ENCODE measurements at places on chromosomes 5 and 9.

- peak; percentile 0 for DNase-seq
These were observed 159.4 kb upstream of the PITX1 start for GRCh38 chr5:135193213-135194125.

DNA sequence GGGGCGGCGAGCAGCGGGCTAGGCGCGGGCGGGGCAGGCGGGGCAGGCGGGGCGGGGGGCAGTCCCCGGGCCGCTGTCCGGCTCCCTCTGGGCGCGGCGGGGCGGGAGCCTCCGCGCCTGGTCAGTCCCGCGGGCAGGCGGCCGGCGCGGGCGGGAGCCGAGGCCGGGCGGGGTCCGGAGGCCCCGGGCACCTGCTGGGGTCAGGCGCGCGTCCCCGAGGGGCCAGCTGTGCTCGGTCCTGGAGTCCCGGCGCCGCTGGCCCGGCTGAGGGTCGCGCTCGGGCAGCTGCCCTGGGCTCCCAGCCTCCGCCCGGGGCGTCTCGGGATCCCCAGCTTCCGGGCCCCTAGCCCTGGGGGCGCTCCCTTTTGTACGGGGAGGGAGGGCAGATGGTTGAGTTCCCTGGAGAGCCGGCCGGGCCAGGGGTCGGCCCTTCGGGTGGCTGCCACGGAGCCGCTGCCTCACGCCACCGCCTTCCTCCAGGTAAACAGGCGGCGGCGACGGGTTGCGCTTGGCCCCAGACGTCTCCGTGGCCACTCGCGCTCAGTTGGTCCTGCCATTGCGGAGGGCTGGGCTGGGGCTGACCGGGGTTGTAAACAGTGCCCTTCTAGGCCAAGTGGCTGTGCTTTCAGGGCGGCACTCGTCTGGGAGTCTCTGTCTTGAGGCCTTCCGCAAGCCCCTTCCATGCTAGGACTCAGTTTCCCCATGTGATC lies 473 bp downstream of the ZBTB34 start:
- no peak for DNase-seq

GRCh38 chr5:56802205-56802604 lies 13.1 kb upstream of the MAP3K1 start:
- no peak for DNase-seq

DNA sequence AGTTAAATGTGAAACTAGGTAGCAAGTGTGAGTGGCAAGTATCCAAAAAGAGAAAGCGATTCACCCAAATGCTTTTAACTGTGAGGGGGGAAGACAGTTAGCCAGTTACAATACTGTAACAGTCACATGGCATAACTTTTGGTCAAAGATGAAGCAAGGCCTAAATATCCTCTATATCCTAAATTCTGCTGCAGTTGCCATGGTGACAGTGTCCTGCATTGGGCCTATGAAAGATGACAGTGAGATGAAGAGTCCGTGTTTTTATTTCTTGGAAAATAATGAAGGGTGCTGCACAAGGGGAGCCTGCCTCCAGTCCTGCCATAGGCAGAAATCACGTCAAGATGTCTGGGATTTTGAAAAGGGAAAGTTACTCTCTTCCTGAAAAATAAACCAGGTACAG lies 534.6 kb downstream of the NTRK2 start:
- no peak for DNase-seq

GRCh38 chr9:4328723-4329122 lies 28.9 kb upstream of the GLIS3 start:
- DNase-seq: no peak

DNA sequence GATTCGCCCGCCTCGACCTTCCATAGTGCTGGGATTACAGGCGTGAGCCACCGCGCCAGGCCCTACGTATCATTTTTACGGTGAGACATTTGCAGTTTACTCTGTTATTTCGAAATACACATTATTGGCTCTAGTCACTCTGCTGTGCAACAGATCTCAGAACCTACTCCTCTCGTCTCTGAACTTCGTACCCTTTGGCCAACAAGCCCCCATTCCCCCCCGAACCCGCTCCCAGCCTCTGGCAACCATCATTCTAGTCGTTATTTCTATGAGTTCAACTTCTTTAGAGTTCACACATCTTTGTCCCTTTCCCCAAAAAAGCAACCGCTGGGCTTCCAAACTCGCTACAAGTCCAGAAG lies 735 bp downstream of the PTGR1 start:
- DNase-seq: peak; percentile 12

DNA sequence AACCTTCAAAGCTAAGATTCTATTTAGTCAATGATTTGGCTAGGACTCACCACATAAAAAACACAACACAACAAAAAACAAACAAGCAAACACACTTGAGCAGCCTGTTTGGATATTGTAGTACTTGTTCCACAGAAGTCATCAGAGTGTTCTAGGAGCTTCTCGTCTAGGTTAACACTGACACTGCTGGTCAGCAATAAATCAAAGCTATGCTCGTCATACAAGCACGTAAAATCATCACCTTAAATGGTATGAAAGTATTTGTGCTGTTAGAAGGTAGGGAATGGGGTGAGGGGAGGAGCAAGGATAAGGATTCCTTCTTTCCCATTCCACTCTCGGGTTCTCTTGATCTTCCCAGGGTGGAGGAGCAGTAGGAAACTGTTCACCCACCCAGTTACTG lies 88.0 kb downstream of the ARL15 start:
- no peak for DNase-seq

DNA sequence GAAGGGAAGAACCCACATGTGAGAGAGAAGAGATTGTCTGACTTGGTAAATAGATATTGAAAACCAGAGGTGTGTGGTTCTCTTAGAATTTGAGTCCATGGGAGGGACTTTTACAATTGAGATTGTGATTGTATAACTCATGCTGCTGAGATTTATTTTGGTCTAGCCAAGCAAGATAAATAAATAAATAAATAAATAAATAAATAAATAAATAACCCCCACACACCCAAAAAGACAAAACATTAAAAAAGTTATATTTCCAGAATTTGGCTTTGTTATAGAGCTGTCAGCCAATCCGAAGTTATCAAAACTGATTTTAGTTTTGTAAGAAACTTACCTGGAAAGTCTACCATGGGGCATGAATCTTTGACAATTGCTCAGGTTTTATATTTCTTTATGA lies 416.6 kb downstream of the ZSWIM6 start:
- DNase-seq: no peak

DNA sequence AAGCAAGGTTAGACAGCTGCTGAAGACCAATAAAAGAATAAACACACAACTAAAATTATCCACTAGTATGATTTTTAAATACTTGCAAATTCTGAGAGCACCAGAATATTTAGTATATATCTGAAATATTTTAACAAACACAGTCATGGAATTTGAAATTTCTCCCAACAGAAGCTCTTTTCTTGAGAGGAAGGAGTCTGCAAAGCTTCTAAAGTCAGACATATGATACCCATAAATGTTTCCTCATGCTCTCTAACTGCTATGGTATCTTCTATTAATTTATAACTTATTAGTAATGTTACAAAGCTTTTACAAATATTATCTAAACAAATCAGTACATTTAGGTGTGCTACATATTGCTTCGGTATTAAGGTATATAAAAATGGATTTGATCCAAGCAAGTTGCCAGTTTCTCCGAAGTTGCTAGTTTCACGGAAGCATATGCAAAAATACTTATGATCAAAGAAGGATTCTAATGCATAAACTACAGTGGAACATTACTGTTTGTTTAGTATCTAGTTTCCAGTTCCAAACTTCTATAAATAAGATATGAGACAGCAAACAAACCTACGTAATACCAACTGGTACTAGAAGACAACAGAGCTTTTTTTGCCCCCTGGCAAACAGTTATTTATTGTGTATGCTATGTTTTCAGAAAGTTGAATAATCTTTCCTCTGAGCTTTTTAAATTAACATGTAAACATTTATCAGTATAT lies 22.0 kb downstream of the FNIP1 start:
- no peak for DNase-seq

- DNase-seq: no peak
These were observed 76.0 kb downstream of the VAV2 start for GRCh38 chr9:133916159-133916541.

- no peak for DNase-seq
These were observed 21.5 kb downstream of the PLPP7 start for GRCh38 chr9:131310833-131311554.

- DNase-seq: no peak
These were observed 252.1 kb downstream of the SEC61B start for GRCh38 chr9:99474186-99474585.

DNA sequence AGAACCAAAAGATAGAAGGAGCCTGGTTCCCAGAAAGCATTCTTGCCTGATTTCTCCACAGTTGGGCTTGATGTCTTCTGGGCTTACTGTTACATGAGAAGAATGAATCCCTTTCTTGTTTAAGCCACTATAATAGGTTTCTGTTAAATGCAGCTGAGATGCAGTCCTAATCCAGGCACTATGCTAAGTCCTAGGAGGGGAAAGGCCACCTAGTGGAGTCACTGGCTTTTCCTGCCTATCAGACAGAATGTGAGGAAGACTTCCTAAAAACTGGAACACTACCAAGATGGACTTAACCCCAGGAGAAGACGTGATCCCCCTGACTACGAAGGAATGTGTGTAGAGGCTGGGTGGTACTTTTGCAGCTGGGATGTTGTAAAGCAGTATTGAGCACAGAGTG lies 34.3 kb upstream of the FSD1L start:
- peak; percentile 5 for DNase-seq

DNA sequence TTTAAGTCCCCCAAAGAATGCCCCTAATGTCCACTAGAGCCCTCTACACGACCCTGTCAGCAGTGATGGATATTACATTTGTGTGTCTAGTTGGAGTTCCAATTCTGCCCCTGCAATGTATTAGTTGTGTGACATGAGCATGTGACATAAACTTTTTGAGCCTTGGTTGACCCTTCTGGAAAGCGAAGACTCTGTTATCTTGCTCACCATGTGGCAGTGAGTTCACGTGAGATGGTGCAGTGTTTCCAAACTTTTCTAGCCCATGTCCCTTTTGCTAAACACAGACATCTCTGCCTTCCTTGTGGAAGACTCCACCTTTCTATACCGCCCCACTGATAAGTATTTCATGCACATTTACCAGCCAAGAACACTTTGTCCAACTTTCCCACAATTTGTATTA lies 87.0 kb upstream of the BOD1 start:
- no peak for DNase-seq

- DNase-seq: no peak
These were observed 307.2 kb downstream of the MTRR start for GRCh38 chr5:8176101-8176693.

GRCh38 chr9:90948156-90948555 lies 146.5 kb downstream of the SYK start:
- DNase-seq: no peak

- DNase-seq: no peak
These were observed 55.2 kb upstream of the STK32A start for GRCh38 chr5:147179562-147180147.

GRCh38 chr5:67746103-67746502 lies 469.5 kb upstream of the PIK3R1 start:
- no peak for DNase-seq

- no peak for DNase-seq
These were observed 215.4 kb upstream of the TLX3 start for GRCh38 chr5:171093598-171093997.

- no peak for DNase-seq
These were observed 2.1 kb downstream of the CERCAM start for GRCh38 chr9:128422783-128423150.

DNA sequence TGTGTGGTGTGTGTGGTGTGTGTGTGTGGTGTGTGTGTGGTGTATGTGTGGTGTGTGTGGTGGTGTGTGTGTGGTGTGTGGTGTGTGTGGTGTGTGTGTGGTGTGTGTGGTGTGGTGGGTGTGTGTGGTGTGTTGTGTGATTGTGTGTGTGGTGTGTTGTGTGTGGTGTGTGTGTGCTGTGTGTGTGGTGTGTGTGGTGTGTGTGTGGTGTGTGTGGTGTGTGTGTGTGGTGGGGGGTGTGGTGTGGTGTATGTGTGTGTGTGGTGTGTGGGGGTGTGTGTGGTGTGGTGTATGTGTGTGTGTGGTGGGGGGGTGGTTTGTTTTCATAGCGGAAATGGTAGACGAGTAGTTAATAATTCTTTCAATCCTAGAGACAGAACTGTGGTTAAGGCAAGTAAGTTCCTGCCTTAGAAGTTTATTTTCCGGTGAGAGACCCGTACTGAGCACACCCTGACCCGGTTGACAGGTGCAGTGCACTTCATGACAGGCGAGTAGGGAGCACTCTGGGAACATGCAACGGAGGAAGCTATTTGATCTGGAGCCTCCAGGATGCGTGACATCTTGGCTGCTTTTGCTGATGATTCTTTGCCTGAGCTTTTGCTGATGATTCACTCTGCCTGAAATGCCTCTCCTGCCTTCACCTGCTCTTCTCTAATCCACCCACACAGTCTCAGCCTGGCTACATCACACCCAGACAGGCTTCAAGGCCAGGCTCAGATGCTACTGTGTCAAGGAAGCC lies 21.7 kb upstream of the FAT2 start:
- peak; percentile 96 for DNase-seq

DNA sequence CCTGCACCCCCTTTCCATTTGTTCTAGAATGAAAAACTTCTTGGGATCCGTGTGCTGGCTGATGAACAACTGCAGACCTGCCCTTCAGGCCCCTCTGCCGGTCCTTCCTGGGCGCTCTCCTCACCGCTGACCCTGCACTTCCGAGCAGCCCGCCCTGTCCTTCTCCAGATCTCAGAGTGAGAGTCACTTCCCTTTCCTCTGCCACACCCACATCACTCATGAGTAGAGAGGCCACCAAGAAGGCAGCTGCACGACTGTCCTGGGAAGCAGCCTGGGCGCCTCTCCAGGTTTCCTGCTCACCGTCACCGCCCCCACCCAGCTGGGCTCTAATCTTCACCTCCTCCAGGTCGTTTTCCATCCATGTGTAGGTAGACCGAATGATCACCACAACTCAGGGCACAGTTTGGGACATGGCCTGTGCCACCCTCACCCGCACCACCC lies 35.0 kb upstream of the NSMF start:
- DNase-seq: no peak

DNA sequence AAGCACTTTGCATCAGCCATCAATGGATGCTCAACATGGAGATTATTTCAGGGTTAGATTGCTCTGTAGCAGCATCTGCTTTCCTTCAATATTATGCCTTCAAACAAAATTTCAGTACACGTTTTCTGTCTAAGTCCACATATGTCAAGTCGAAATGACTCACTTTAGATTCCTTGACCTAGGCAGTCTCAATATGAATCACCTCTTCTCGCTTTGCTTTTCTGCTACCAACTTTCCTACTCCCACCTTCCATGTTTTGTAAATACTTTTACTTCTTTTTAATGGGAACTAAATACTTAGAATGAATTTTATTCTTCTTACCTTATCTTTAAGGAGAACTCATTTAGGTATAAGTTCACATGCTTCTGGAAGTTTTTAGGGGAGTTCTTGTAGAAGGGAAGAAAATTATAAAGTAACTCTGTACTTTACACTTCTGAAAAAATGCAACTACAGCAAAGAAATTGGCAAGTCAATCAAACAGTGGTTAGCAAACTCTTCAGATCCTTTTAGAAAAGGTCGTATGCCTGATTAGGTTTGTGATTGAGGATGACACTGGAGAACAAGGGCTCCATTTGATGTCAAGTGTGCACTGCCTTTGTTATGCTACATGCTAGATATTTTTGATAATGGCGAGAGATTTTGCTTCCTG lies 478.5 kb upstream of the SMARCA2 start:
- DNase-seq: no peak

- DNase-seq: no peak
These were observed 272.1 kb downstream of the HINT1 start for GRCh38 chr5:130893006-130893405.
